ENCODE measurements at places on chromosomes 3 and 15.

- DNase-seq = peak; percentile 43
Observed at GRCh38 chr3:71022551-71023335, 560.8 kb downstream of the FOXP1 start.

- DNase-seq = no peak
Observed at GRCh38 chr3:141647562-141647915, 90.6 kb upstream of the RNF7 start.

DNA sequence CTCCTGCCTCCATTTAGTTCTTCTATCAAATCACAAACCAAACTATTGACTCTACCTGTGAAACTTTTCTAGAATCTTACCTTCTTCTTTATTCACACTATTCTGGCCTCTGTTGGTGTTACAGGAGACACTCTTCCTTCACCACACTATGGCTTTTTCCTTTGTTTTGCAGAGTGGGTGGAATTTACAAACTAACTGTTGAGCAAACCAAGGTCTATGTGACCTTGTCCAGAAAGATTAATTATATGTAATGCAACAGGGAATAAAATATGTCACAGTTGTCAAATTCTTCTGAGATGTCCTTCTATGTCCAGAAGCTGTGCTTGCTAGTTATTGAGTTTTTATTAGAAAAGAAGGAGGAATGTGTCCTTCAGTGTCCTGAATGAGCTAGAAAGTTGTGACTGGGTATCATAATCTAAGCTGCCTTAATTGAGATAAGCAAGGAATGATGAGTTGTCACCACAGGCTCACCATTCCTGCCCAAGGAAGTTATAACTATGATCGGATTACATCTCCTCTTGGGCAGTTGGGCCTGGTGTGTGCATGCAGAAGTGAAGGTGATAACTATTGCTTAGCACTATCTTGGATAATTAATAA, 21.7 kb downstream of the ARL14 start:
- no peak for DNase-seq

- peak; percentile 74 for DNase-seq
Observed at GRCh38 chr3:111895071-111895470, 36.0 kb downstream of the PHLDB2 start.

GRCh38 chr15:96972201-96972600, 641.7 kb downstream of the NR2F2 start:
- DNase-seq = no peak

All from fibroblast of mammary gland (primary cell).